ENCODE measurements at places on chromosomes 7 and 10.

- no peak for DNase-seq
Observed at GRCh38 chr10:77188521-77188920, 449.1 kb downstream of the KCNMA1 start.

- DNase-seq, result no peak
Observed at GRCh38 chr10:297567-297966, 162.3 kb downstream of the ZMYND11 start.

DNA sequence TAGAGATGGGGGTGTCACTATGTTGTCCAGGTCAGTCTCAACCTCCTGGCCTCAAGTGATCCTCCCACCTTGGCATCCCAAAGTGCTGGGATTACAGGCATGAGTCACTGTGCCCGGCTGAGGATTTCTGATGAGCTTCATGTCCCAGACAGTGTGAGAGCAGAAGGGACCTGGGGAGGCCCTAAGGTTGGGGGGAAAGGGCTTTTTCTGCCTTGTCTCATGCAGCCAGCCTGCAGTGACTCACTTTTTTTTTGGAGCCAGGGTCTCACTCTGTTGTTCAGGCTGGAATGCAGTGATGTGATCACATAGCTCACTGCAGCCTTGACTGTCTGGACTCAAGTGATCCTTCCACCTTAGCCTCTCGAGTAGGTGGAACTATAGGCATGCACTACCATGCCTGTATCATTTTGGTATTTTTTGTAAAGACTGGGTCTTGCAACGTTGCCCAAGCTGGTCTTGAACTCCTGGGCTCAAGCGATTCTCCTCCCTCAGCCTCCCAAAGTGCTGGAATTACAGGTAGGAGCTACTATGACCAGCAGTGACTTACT lies 14.6 kb downstream of the COL26A1 start:
- no peak for DNase-seq

- no peak for DNase-seq
Observed at GRCh38 chr7:20288036-20288435, 42.7 kb upstream of the ITGB8 start.

DNA sequence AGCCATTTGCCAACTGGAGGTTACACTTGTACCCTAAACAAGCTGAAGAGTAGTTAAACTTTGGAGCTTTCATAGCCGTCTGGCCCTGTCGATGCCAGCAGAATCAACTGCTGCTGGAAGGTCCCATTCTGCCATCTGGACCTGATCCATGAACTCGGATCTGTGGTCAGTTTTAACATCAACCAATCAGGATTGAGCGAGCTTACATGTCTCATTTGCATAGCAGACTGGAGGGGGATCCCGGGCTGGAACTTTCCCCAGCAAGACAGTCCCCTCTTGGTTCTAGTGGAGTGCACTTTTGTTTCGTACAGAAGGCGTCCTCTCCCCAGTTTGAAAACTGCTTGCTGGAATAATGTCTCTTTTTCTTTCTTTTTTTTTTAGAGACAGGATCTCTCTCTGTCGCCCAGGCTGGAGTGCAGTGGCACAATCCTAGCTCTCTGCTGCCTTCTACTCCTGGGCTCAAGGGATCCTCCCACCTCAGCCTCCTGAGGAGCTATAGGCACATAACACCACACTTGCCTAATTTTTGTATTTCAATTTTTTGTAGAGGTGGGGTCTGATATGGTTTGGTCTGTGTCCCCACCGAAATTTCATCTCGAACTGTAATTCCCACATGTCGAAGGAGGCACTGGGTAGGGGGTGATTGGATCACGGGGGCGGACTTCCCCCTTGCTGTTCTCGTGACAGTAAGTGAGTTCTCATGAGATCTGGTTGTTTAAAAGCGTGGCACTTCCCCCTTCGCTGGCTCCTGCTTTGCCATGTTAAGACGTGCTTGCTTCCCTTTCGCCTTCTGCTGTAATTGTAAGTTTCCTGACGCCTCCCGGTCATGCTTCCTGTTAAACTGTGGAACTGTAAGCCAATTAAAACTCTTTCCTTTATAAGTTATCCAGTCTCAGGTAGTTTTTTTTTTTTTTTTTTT lies 42.8 kb upstream of the SEPHS1 start:
- DNase-seq, result no peak

- DNase-seq, result no peak
Observed at GRCh38 chr7:45324683-45325237, 167.2 kb downstream of the RAMP3 start.

- DNase-seq, result no peak
Observed at GRCh38 chr7:133696056-133696455, 431.1 kb upstream of the LRGUK start.

DNA sequence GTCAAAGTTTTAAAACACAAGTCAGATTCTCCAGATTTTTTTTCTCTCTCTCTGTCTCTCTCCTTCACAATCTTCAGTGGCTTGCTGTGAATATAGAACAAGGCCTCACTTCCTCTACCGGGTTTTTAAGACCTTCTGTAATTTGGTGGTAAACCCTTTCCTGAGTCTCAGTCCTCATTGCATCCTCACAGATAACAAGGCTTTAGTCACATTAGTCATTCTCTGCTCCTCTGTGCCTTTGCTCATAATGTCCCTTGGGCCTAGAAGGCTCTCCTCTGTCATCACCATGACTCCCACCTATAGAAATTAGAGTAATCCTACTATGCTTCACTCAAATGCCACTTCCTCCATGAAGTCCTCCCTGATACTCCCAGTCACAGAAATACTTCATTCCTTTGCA lies 172.7 kb upstream of the HPS1 start:
- no peak for DNase-seq

DNA sequence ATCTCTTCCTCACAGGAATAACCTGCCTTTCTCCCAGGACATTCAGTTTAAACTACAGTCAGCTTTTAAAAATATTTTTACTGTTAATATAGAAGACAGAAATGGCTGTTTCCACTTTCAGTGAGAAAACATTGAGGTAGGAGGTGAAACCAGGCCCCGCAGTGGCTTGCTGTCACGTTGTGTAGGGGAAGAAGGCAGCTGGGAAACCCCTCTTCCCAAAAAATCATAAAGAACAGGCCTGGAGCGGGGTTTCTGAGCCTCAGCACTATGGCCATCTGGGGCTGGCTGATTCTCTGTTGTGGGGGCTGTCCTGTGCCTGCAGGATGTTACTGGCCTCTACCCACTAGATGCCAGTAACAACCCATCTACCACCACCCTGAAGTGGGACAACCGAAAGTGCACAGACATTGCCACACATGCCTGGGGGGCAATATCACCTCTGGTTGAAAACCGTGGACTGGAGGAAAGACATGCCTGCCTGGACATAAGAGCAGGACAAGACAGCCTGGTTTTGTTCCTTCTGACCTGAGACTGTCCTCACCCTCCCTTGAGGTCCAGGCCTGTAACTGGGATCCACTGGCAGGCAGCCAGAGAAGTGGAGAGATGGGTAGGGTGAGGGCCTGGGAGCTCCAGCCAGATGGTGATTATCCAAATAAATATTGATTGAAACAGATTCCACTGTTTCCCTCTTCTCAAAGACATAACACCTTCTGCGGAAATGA lies 43.9 kb downstream of the KCNH2 start:
- DNase-seq, result no peak

DNA sequence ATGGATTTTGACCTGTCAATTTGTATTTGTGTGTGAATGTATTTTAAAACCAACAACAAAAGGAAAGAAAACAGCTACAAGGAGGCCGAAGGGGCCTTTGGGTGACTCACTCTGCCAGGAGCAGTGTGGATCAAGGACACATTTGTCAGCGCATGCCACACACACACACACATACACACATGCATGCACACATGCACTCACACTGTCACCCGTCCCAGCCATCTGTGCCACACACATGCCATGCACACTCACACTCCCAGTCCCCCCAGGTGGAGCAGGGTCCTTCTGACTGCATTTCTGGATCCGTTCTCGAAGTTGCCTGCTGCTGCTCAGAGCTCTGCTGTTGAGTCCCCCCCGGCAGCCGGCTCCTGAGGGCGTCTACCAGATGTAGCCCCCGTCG lies 26.0 kb downstream of the SPOCK2 start:
- no peak for DNase-seq

- DNase-seq, result no peak
Observed at GRCh38 chr10:129099992-129100391, 367.0 kb upstream of the MGMT start.

- no peak for DNase-seq
Observed at GRCh38 chr10:16809074-16809718, 8.0 kb downstream of the RSU1 start.

GRCh38 chr10:119413471-119414080 lies 128.9 kb downstream of the RGS10 start:
- DNase-seq, result no peak

- no peak for DNase-seq
Observed at GRCh38 chr7:50749896-50750295, 32.8 kb downstream of the GRB10 start.

DNA sequence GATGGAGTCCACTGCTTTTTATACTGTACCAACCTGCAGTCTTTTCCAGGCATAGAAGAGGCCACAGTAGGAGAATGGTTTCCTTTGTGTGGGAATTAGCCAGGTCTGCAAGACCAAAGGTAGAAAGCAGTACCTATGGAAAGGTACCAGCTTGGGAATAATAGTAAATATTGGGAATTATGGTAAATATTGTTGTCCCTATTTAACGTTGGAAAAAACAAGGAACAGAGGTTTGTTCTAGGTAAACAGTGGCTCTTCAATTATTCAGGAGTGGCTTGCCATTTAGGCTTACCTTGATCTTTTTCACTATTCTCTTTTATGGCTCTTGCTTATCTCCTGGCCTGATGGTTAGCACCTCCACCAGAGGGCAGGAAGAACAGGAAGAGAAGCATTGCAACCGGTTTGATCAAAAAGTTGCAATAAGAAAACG lies 43.9 kb upstream of the GSAP start:
- DNase-seq, result no peak

- no peak for DNase-seq
Observed at GRCh38 chr7:15855525-15856109, 169.1 kb upstream of the MEOX2 start.

DNA sequence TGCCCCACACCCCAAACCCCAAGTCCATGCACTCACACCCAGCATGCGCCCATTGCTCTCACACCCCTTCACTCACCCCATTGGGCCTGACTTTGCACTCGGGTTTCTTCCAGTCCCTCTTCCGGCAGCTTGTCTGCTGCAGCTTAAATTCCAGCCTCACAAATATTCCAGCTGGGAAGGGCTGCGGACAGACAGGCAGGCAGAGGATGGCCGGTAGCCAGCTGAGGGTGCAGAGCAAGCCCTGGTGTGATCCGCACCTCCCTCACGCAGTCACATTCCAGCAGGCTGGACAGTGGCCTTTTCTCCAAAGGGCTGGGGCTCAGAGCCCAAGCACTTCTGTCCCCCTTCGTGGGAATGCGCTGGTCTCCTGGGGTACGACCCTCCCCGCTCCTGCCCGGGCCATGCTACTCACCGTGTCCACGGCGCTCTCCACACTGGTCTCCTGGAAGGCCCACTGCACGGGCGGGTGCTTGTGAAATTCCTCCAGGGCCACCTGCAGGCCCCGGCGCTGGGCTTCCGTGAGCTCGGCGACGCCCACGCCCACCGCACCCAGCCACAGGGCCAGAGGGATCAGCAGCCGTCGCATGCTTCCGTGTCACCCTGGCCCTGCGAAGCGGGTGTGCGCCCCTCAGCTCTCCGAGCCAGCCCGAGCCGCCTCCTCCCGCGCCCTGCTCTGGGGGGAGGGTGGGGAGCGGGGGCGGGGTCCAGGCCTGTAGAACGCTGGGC lies 1.2 kb downstream of the RARRES2 start:
- no peak for DNase-seq

GRCh38 chr7:48424731-48425130 lies 253.5 kb downstream of the ABCA13 start:
- DNase-seq, result no peak

All from stimulated activated CD8-positive, alpha-beta memory T cell treated with anti-CD3 and anti-CD28 coated beads, Interleukin-2, amount 100 ng/mL, for 1 hour (primary cell).